ENCODE measurements at places on chromosomes 1 and 21.

- no peak for DNase-seq
Measured at GRCh38 chr21:30962013-30962412, 76.3 kb downstream of the KRTAP19-8 start.

- DNase-seq = peak; percentile 45
Measured at GRCh38 chr21:15669247-15669646, 60.5 kb upstream of the USP25 start.

DNA sequence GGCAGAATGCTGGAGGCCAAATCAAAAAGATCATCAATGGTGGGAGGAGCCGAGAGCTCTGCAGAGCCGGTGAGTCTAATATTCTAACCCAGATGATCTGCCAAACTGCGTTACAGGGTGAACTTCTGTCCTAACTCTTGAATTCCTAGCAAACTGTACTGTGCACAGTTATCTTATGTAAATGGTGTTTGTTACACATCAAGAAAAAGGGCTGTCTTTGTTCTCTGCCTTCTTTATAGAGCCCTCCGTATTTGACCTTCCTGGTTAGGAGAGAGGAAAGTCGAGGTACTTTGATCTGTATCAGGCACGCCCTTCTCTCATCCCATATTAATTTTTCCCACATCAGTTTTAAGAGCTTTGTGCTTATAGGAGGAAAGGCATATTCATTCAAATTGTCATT is 37.6 kb downstream of the MT1HL1 start:
- DNase-seq = no peak

DNA sequence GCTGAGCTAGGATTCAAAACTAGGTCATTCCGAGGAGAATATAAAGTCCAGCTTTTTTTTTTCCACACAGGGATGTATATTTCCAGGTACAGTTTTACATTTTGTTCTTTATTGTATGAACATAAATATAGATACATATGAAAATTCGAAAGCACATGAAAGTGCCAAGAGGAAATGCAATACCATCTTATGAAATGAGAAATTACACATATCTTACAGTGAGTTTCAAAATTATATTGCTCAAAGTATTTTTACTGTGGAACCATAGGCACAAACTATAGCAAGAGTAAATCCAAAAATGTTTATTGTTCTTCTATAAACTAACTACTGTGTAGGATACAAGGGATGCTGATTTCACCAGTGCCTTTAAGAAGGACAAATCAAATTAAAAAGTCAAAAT is 39.0 kb downstream of the PTPRC start:
- DNase-seq = no peak

DNA sequence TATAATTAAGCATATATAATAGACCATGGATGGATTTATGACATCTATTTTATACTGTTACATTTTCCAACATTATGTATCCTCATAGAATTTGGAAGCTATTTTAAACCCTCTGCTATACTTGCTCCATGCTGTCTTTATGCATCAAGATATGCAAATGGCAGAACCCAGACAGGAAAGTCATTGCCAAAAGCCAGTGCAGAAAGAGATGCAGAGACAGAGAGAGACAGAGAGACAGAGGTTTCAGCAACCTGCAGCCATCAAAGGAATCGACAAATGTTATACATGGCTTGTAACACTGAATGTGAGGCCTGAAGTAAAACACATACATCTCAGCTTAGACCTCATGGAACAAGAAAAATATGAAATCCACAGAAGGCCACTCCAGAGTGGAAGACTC is 7.5 kb upstream of the PTPRC start:
- no peak for DNase-seq

DNA sequence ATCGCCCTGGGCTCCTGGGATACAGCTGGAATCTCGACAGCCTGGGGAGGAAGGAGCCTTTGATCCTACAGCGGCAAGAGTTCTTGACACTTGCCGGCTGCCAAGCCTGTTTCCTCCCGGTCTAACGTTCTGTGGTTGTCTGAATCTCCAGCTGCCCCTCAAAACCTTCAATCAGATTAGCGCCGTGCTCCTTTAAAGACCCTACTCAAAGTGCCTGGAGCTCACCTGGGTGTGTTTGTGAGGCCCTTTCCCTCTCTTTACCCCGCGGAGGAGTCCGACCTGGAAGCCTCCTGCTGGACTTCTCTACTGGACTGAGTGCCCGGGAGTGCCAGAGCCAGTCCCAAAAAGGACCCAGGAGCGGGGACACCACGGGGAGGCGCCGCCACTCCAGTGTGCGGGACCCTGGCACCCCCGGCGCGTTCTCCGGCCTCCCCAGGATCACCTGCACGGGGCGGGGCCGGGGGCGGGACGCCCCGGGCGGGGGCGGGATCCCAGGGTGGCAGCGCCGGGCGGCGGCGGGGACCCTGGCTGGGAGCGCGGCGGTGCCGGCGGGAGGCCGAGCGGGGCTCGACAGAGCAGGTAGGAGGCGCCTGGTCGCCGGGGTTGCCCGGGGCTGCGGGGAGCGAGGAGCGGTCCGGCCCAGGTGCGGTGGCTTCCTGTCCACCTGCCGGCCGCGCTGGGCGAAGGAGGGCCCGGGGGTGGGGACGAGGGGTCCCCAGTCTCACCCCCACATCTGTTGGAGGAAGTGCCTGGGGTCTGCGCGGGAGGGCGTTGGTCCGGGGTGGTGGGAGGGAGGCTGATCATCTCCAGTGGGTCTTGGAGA is at the start of gene NCMAP:
TSS of gene NCMAP (plus strand) at position 497 of the 823 bp plus-strand sequence. CDS start 39,344 bp downstream, outside the sequence.
- no peak for DNase-seq

DNA sequence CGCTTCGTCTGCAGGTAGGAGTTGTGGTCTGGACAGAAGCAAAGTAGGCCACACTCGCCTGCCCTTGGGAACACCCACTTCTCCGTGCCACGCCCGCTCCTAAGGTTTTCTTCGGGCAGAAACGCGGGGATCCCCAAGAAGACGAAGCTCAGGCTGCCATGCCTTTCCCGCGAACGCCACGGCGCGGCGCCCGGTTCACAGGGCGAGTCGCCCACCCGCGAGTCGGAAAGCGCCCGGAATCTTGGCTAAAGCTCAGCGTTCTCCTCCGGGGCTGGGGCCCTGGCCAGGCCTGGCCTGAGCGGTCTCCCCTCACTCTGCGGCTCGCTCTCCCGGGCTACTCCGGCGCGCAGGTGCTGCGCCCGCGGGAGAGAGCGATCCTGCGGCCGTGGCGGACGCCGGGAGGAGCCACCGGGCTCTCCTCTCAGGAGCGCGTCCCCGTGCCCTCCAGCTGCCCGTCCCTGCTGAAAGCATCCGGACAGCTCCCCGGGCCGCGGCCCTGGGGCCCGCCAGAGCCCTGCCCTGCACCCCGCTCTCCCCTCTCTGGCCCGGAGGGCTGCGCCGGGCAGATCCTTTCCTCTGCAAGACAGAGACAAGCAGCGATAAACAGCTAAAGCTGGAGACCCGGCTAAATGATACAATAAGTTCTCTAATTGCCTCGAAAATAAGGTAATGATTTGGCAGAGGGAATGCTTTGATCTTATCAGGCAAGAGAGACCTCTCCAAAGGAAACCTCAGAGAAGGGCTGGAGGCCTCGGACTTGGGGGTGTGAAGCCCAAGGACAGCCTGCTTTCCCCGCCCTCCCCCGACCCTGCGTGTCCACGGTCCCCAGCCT is 6.7 kb upstream of the WNT2B start:
- peak; percentile 36 for DNase-seq

DNA sequence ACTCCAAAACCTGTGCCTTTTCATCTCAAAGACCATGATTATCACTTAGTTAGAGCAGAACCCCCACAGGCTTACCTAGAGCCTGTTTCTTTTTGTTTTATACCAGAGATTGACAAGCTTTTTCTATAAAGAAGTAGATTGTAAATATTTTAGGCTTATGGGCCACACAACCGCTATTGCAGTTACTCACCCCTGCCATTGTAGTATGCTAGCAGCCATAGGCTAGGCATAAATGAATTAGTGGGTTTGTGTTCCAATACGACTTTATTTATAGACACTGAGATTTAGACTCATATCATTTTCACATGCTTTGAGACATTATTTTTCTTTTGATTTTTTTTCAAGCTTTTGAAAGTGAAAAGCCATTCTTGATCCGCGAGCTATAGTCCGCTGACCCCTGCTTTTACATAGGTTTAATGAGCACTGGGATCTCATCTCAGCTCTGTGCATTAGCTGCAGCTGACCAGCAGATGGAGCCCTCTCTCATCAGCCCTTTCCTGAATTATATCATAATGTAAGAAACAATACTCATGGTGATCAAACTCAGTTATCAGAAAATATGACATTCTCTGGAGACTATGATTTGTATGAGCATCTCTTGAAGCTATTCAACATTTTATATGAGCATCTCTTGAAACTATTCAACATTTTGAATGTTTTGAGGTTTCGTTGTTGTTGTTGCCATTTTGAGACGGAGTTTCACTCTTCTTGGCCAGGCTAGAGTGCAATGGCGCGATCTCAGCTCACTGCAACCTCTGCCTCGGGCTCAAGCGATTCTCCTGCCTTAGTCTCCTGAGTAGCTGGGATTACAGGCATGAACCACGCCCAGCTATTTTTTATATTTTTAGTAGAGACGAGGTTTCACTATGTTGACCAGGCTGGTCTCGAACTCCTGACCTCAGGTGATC is 111.9 kb upstream of the L1TD1 start:
- peak; percentile 34 for DNase-seq

DNA sequence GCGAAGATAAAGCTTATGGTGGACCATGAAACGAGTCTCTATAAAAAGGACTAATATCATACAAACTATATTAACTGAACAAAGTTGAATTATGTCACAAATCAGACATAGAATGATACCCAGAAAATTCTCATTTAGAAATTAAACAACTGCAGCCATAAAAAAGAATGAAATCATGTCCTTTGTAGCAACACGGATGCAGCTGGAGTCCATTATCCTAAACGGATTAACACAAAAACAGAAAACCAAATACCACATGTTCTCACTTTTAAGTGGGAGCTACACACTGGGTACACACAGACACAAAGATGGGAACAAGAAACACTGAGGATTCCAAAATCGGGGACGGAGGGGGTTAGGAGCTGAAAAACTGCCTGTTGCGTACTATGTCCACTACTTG is 11.5 kb downstream of the COP1 start:
- DNase-seq = no peak

GRCh38 chr1:46717654-46718053 is 1.3 kb downstream of the EFCAB14 start:
- no peak for DNase-seq

DNA sequence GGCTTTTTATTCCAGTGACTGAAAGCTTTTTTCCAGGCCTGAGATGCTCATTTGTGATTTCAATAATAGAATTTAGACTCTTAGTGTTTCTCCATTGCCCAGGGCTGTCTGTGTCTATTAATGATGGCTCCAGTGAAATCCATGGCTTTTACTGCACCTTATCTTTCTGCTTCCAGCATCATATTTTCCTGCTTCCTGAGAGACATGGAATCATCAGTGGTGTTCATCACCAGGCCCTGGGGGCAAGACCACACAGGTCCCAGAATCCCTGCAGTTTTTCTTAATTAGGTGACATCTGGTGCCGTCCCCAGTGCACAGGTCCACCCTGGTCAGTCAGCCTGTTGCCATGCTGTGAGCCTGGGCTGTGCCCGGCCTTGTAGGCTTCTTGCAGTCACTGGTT is 15.5 kb downstream of the NT5C1A start:
- DNase-seq = no peak

DNA sequence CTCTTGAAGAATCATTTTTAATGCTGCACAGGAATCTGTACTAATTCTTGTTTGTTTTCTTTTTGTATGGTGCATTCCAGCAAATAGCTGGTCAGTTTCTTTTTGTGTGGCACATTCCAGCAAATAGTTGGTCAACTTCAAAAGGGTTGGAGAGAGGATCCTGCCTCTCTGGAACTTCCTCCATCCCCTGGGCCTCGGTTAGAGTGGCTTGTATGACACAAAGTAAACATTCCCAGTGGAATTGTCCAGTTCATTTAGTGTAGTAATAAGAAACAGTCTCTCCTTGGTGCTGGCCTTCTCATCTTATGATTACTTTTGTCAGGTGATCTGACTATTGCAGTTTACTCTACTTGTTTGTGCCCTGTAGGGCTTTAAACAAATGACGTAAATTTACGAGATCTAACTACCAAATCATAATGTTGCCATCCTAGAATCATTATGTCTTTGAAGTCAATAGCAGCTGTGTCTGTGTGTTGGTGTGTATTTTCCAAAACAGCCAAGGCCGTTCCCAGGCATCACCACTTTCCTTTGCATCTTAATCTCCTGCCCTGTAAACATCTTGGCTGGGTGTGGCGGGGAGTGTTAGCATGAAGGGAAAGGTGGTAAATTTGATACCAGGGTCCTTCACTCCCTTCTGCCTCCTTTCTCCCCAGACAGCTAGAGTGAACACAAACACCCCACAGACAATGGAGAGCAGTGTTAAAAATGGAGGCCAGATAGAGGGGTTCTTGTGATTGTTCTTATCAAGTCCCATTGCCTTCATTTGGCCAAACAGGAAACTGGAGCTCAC is 77.9 kb downstream of the CDC7 start:
- DNase-seq = peak; percentile 37

DNA sequence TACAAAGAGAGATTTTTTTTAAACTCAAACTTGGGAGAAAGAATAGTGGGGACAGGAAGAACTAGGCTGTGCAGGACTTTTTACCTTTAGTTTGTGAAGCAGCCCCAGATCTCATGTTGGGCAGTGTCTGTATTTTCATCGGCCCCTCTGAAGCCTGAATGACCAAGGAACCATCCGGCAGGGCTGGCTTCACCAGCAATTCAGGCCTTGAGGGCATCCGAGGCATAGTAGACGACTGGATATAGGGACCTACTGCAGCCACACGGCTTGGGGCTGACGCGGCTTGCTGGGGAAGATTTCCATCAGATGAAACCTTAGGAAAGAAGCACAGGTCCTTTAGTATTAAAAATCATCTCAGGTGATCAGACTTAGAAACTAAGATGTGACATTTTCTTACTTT is 43.7 kb downstream of the TP53BP2 start:
- DNase-seq = no peak

DNA sequence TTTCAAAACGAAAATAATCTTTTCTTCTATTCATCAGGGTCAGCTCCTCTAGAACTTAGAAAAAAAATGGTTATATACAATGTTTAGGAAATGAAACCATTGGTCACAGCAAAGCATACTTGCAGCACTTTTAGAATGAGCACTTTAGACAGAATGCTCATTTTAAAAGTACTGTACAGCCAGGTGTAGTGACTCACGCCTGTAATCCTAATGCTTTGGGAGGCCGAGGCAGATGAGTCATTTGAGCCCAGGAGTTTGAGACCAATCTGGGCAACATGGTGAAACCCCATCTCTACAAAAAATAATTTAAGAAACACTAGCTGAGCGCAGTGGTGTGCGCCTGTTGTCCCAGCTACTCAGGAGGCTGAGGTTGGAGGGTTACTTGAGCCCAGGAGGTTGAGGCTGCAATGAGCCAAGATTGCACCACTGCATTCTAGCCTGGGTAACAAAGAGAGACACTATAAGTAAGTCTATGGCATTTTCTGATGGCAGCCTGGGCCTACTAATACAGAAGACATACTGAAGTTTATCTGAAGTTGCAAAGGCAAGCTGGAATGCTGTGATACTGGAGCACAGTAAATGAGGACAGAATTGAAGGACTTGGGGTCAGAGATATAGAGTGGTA is 48.9 kb upstream of the ZNF326 start:
- peak; percentile 69 for DNase-seq
